ENCODE measurements at places on chromosomes 5 and 9.

DNA sequence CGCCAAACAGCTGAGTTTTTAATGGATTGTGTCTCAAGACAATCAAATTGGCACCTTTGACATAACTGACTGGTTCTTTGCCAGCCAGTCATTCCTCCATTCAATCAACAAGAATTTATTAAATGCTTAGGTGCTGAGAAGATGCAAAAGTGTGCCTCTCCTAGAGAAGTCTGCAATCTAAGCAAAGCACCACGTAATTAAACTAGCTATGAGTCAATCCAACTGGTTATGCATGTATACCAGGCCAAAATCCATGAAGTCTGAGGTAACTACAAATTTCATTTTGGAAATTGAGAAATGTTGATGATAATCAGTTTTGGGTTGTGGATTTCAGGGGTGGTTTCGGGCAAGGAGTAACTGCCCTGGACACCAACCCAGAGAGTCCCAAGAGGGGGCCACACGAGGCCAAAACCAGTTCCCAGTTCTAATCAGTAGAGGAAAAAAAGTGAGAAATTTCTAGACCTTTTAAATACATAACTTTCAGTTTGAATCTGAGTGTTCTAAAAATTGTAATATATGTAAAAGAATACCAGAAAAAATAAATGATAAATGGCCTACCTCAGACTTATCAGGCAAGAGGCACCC, 92.6 kb downstream of the EFNA5 start:
- H3K4me1 ChIP-seq, result no peaks in the 10 kb centered on the region
- peak overlapping the region; percentile 40 for H3K27ac ChIP-seq
- H3K27me3 ChIP-seq, result no peaks in the 10 kb centered on the region
- H3K36me3 ChIP-seq, result no peaks in the 10 kb centered on the region

- no peaks in the 10 kb centered on the region for H3K4me1 ChIP-seq
- no peak for DNase-seq
- H3K36me3 ChIP-seq, result no peaks in the 10 kb centered on the region
These were observed 755.0 kb downstream of the DNAH5 start for GRCh38 chr5:13189532-13189931.

DNA sequence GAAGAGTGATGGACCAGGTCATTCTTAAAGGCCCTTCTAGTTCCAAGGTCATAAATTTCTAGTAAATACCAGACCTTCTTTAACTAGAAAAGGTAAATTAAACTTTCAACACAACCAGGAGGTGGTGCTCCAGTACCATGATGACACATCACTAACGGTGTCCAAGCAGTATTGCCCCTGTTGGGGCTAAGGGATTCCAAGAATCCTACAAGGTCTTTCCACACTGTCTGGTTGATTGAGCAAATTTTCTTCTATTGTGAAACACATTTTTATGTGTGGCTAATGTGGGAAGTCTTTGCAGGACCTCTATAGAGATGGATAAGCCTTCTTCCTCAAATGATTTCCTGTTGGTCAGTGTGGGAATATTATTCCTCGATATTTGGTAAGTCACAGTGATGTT, 459.6 kb upstream of the PAPPA start:
- H3K4me3 ChIP-seq, result no peak overlapping the region
- no peak overlapping the region for H3K27ac ChIP-seq
- no peaks in the 10 kb centered on the region for H3K27me3 ChIP-seq
- H3K4me1 ChIP-seq, result no peaks in the 10 kb centered on the region
- DNase-seq, result no peak

DNA sequence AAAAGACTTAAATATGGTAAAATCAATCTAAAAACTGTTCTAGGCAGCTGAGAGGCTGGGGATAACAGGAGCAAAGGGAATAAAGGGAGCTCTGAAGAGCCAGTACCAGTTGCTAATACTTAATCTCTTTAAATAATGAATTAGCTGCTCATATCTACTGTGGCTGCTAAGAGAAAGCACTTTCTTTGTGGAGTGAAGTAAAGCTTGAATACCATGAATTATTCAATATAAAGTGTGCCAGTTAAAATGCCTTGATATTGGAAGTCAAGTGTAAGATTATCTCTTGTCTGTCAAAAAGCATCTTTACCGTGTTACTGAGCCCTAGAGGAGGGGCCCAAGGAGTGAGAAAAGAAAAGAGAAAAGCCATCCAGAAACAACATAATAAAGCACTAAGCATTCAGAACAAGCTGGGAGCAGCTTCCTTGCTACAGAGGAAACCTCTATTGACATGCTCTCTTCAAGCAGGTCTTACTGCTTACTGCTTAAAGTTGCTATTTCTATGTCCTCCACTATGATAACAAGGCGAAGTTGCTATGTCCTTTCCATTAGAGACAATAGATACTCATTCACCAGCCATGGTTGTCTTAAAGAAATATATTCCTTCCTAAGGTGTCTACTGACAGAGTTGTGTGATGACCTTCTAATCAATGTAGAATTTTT, 297.4 kb downstream of the CETN3 start:
- peak overlapping the region; percentile 30 for H3K4me3 ChIP-seq
- H3K36me3 ChIP-seq, result no peaks in the 10 kb centered on the region
- H3K4me1 ChIP-seq, result no peaks in the 10 kb centered on the region
- no peak overlapping the region for H3K27ac ChIP-seq

GRCh38 chr5:54845567-54845941, 139.8 kb downstream of the ESM1 start:
- H3K27ac ChIP-seq, result no peak overlapping the region
- H3K4me1 ChIP-seq, result no peaks in the 10 kb centered on the region
- no peak for DNase-seq
- no peaks in the 10 kb centered on the region for H3K27me3 ChIP-seq
- no peak overlapping the region for H3K4me3 ChIP-seq

DNA sequence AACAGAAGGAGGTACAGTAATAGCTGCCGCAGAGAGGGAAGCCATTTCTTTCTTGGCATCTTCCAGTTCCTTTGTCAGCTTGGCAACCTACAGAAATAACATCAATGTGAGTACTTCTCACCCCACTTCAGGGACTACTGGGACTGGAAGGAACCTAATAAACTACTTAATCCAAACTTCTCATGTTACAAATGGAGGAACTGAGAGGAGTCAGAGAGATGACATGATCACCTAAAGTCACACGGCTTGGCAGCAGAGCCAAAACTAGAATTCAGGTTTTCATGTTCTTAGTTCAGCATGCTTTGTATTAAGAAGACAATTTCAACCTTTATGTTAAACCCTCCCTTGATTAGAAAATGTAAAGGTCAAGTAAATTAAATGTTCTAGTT, 44.7 kb downstream of the DIAPH1 start:
- DNase-seq, result no peak
- no peak overlapping the region for H3K27ac ChIP-seq
- H3K4me1 ChIP-seq, result no peaks in the 10 kb centered on the region
- H3K27me3 ChIP-seq, result no peaks in the 10 kb centered on the region
- H3K4me3 ChIP-seq, result no peak overlapping the region

DNA sequence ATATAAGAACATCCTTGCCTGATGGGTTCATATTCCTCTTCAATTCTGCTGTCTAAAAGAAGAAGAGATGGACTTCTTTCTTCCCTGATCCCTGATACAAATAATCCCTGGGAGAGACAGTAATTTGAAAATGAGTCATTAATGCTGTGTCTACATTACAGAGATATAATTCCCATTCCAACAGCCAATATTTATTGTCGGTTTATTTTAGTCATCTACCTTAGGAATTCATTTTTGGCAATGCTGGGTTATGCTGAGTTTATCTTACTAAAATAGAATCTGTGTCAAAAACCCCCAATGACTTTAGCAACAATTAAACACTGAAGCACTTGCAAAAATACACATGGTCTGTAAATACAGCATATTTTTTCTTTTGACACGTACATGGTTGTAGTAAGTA, 23.9 kb downstream of the ZNF474 start:
- H3K27me3 ChIP-seq, result no peaks in the 10 kb centered on the region
- DNase-seq, result no peak
- H3K4me1 ChIP-seq, result no peaks in the 10 kb centered on the region
- H3K36me3 ChIP-seq, result no peaks in the 10 kb centered on the region
- H3K4me3 ChIP-seq, result no peak overlapping the region

- no peak for DNase-seq
- no peaks in the 10 kb centered on the region for H3K36me3 ChIP-seq
- H3K4me1 ChIP-seq, result no peaks in the 10 kb centered on the region
- no peaks in the 10 kb centered on the region for H3K27me3 ChIP-seq
- no peak overlapping the region for H3K4me3 ChIP-seq
- no peak overlapping the region for H3K27ac ChIP-seq
These were observed 24.0 kb downstream of the ZFR start for GRCh38 chr5:32420506-32420905.

- peaks cover 10% of the 10 kb centered on the region for H3K27me3 ChIP-seq
- no peak for DNase-seq
- no peaks in the 10 kb centered on the region for H3K4me1 ChIP-seq
- H3K4me3 ChIP-seq, result no peak overlapping the region
- no peaks in the 10 kb centered on the region for H3K36me3 ChIP-seq
These were observed 15.1 kb upstream of the ACSL6 start for GRCh38 chr5:132026516-132027008.

DNA sequence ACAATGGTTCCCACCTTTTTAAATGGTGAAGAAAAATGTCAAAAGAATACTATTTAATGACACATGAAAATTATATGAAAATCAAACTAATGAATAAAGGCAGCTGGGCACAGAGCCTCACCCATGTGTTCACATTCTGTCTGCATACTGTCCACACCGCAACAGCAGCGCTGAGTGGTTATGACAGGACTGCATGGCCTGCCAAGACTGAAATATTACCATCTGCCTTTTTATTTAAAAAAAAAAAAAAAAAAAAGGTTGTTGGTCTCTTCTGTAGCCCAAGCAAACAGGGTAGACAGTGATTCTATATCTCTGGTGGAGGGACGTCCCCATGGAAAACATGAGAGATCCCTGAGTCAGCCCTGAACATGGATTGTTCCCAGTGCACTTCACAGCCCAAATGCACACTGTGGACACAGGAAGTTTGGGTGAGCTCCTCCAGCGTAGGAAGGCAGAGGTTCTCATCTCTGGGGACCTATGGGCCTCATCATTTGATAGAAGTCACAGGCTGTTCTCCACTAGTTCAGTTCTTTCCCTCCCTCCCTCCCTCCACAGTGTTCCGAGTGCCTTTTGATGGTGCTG, 44.9 kb upstream of the SHC3 start:
- no peaks in the 10 kb centered on the region for H3K4me1 ChIP-seq
- no peak overlapping the region for H3K4me3 ChIP-seq
- no peaks in the 10 kb centered on the region for H3K36me3 ChIP-seq
- DNase-seq, result no peak
- no peaks in the 10 kb centered on the region for H3K27me3 ChIP-seq
- no peak overlapping the region for H3K27ac ChIP-seq

- H3K4me1 ChIP-seq, result no peaks in the 10 kb centered on the region
- no peak overlapping the region for H3K27ac ChIP-seq
- DNase-seq, result no peak
- H3K36me3 ChIP-seq, result no peaks in the 10 kb centered on the region
- no peaks in the 10 kb centered on the region for H3K27me3 ChIP-seq
These were observed 89.0 kb downstream of the UBAP2 start for GRCh38 chr9:33959725-33960124.

DNA sequence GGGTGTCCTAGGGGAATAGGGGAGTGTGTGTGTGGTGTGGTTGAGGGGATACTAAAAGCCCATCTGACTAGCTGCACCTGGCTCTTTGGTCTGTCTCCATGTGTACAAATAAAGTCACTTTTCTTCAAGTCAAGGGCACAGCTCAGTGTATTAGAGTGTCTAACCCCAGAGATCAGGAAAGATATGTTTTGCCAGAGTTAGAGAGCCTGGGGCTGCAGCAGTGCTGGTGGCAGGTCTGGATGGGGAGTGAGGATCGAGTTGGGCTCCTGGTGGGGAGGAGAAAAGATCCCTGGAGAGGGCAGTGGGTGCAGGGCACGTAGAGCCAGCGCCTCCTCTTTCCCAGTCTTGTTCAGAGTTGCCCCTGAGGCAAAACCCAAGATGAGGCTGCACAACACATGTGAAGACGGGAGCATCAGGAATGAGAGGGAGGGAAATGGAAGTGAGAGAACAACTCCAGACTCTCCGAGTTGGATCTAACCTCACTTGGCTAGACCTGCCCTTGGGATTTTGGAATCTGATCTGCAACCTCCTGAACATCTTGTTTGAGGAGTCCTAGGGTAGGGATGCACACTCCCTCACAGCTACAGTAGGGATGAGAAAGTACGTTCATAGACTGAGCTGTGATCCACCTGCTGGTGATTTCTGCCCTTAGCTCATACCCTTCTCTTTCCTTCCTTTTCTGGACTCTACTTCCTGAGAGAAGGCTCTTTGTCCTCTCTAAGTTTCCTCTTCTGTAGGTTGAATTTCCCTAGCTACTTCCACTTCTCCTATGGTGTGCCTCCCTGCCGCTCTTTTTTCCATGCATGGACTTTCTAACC, 309.9 kb downstream of the ZSWIM6 start:
- H3K36me3 ChIP-seq, result no peaks in the 10 kb centered on the region
- no peak overlapping the region for H3K4me3 ChIP-seq
- DNase-seq, result no peak
- no peaks in the 10 kb centered on the region for H3K4me1 ChIP-seq
- H3K27ac ChIP-seq, result no peak overlapping the region

DNA sequence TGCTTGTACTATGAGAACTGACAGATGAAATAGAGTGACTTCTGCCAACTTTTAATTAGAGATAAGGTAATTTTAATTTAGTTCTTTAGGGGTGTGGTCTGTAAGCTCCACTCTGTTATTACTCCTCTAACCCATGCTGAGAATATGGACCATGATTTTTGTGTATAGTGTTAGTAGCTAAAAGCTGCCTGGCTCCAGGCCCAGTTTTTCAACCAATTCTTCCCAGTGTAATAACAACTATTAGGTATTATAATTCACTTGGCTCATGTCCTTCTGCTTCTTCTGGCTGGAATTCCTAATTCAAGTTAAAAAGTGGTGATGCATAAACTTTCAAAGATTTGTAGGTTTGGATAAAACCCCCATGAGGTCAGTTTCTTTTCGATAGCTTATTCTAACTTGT, 216.3 kb downstream of the ISL1 start:
- H3K27ac ChIP-seq, result no peak overlapping the region
- no peaks in the 10 kb centered on the region for H3K27me3 ChIP-seq
- H3K4me1 ChIP-seq, result no peaks in the 10 kb centered on the region
- no peaks in the 10 kb centered on the region for H3K36me3 ChIP-seq

DNA sequence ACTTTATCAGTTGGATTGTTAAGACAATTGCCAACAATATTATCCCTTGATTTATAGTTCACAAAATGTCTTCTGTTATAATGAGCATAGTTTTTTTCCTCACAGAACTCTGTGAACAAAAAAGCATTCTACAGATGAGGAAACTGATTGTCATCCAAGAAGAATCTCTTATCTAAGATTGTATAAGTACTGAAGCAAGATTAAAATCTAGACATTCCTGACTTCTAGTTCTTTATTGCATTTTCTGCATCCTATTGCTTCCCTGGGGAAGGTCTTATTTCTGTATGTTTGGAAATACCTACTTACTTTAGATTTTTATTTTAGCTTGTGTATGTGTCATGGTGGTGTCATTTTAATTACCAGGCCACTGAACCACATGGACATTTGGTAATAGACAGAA, 884.9 kb upstream of the WWC1 start:
- no peak overlapping the region for H3K27ac ChIP-seq
- no peak for DNase-seq
- no peaks in the 10 kb centered on the region for H3K4me1 ChIP-seq
- no peak overlapping the region for H3K4me3 ChIP-seq
- no peaks in the 10 kb centered on the region for H3K36me3 ChIP-seq

- no peaks in the 10 kb centered on the region for H3K4me1 ChIP-seq
- H3K27ac ChIP-seq, result no peak overlapping the region
- H3K27me3 ChIP-seq, result no peaks in the 10 kb centered on the region
- H3K36me3 ChIP-seq, result no peaks in the 10 kb centered on the region
- DNase-seq, result no peak
- H3K4me3 ChIP-seq, result no peak overlapping the region
These were observed 149.8 kb upstream of the TNC start for GRCh38 chr9:115267790-115268189.
